ENCODE measurements at places on chromosomes 1 and 21.

DNA sequence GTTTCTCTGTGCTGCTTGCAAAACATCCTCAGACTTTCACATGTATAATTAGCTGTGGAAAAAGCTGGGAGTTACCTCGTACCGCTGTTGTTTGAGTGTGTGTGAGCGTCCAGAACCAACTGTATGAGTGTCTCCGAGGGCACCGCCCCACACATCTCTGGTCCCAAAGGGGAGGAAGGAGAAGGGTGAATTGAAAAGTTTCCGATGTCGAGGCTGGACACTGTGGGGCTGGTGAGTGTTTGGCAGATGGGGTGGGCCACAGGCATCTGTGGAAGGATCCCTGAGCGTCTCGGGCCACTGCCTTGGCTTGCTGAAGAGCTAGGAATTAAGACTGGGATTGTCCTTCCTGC lies 1.2 kb downstream of the ATP2B4 start:
- DNase-seq = peak; percentile 74

- DNase-seq = no peak
These were observed 13.8 kb upstream of the PHLDA3 start for GRCh38 chr1:201482755-201483154.

GRCh38 chr1:243473227-243474135 lies 217.6 kb downstream of the SDCCAG8 start:
- no peak for DNase-seq

DNA sequence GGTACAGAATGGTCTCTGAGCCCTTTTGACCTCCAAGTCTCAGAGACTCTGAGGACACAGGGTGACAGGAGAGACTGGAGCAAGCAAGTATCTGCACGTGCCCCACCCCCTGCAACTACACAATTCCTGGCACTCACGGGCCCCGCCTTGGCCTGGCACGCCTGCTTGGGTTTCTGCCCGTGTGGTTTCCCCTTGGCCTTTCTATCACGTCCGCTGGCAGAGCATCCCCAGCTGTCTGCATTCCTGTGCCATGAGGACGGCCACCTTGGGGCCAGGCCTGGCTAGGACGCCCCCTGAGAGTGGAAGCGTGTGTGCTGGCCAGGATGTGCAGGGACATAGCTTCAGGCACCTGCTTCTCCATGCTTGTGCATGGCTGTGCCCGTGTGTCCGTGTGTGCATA lies 14.3 kb upstream of the EDN2 start:
- DNase-seq = no peak

- no peak for DNase-seq
These were observed 1367.2 kb downstream of the KCNT2 start for GRCh38 chr1:195241066-195241465.

DNA sequence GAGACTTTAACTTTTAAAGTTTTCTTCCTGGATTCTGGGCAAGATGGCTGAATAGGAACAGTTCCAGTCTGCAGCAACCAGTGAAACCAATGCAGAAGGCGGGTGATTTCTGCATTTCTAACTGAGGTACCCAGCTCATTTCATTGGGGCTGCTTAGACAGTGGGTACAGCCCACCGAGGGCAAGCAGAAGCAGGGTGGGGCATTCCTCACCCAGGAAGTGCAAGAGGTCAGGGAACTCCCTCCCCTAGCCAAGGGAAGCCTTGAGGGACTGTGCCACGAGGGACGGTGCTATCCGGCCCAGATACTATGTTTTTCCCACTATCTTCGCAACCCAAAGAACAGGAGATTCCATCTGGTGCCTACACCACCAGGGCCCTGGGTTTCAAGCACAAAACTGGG lies 121.0 kb downstream of the VAV3 start:
- no peak for DNase-seq

- peak; percentile 46 for DNase-seq
These were observed 18.1 kb downstream of the COL6A1 start for GRCh38 chr21:45999581-46000181.

- DNase-seq = no peak
These were observed 81.9 kb downstream of the SIPA1L2 start for GRCh38 chr1:232547938-232548484.

DNA sequence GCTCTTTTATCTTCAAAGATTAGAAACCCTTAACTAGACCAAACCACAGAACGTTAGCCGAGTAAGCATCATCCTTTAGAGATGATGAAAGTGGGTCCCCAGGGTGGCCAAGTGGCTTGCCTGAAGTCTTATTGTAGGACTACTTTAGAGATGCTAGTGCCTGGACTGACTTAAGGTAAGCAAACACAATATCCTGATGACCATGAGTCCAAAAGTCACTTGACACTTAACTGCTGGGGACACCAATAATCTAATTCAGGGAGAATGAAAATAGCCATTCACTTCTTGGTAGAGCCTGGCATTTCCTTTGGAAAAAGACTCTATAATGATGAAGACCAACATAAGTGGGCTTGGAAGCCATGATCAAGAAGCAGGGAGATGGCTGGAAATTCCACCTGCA lies 225.3 kb upstream of the IRF2BP2 start:
- DNase-seq = no peak

- no peak for DNase-seq
These were observed 10.3 kb downstream of the CHAF1B start for GRCh38 chr21:36395353-36396111.

- no peak for DNase-seq
These were observed 524.4 kb downstream of the PTPRC start for GRCh38 chr1:199163267-199163666.

GRCh38 chr1:168466092-168466713 lies 77.6 kb downstream of the XCL2 start:
- peak; percentile 73 for DNase-seq

- DNase-seq = no peak
These were observed 56.7 kb downstream of the PTGS2 start for GRCh38 chr1:186623551-186623950.

DNA sequence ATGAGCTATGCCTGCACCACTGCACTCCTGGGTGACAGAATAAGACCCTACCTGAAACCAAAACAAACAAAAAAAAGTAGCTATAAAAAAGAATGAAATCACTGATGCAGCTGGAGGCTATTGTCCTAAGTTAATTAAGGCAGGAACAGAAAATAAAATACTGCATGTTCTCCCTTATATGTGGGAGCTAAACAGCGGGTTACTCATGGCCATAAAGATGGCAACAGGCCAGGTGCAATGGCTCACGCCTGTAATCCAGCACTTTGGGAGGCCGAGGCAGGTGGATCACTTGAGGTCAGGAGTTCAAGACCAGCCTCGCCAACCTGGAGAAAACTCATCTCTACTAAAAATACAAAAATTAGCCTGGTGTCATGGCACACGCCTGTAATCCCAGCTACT lies 152.7 kb downstream of the PIK3R3 start:
- no peak for DNase-seq

DNA sequence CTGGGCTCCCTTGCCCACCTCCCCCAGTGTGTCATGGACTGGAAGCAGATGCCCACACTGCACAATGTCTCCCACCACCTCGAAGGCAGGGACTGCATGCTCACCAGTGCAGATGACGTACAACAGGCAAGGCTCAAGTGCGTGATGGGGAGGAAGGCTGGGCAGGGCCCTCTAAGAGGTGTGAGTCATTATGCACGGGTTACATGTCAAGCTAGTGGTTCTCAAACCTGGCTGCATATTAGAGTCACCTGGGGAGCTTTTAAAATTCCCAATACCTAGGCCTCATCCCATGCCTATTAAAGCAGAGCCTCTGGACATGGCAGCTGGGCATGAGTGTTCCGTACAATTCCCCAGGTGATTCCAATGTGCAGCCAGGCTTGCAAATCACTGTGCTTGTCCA lies 137.9 kb upstream of the NGF start:
- no peak for DNase-seq

- DNase-seq = no peak
These were observed 55.3 kb upstream of the SAMD13 start for GRCh38 chr1:84246213-84246612.

GRCh38 chr1:98102345-98103030 lies 181.7 kb upstream of the DPYD start:
- DNase-seq = no peak

DNA sequence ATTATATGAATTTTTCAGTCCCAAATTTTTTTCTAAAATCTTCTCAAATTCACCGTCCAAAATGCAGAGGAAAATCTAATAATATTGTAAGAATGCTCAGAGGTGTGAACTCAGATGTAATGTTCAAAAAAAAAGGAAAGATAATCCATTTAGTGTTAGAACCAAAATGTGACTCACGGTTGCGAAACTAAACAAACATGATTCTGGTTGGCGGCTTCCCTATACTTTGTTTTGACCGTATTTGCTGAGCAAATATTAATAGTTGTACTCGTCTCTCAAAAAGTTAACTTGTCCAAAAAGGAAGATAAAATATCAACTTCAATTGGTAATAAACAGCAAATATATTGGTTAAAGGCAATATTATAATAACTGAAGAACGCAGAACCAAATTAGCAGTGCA lies 34.4 kb downstream of the ZSWIM5 start:
- no peak for DNase-seq

DNA sequence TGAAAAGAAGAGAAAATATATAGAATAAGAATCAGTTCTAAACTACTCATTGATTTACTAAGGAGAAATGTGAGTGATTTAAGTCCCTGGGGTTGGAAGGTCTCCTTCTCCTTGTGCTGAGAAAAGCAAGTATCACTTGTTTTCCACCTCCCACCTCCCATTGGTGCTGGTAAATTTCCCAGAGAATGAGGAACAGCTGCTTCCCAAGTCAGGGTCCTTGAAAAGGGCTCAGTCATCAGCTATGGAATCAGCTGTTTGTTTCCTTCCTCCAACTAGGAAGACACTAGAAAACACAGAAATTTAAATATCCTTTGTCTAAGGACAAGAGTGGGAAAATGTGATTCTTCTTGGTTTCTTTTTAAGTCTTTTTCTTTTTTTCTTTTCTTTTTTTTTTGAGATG lies 131.3 kb upstream of the C1orf21 start:
- DNase-seq = no peak

GRCh38 chr21:43721939-43722338 lies 3.0 kb downstream of the PDXK start:
- DNase-seq = no peak

DNA sequence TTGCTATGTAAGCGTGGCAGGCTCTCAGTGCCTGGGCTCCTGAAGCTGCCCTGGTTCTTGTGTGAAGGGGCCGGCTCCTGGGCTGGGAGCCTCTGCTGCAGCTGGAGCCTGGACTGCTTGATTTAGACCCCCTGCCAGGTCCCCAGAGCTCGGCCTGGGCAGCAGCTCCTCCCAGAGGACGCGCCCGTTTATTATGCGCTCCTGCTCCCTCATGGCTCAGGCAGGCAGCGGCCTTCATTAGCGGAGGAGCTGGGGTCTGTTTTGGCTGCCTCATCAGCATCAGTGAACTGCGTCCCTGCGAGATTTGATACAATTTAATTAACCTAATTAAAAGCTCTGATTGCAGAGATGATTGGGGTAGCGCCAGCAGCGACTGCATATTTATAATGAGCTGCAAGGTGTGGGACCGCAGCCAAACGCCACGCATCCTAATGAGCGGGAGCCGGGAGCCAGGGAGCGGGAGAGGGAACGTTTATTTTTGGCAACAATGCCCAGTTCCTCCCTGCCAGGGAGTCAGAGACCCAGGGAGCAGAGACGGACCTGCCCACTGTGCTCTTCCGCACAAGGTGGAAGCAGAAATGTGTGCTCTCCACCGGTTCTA lies 16.6 kb downstream of the UTP11 start:
- no peak for DNase-seq

DNA sequence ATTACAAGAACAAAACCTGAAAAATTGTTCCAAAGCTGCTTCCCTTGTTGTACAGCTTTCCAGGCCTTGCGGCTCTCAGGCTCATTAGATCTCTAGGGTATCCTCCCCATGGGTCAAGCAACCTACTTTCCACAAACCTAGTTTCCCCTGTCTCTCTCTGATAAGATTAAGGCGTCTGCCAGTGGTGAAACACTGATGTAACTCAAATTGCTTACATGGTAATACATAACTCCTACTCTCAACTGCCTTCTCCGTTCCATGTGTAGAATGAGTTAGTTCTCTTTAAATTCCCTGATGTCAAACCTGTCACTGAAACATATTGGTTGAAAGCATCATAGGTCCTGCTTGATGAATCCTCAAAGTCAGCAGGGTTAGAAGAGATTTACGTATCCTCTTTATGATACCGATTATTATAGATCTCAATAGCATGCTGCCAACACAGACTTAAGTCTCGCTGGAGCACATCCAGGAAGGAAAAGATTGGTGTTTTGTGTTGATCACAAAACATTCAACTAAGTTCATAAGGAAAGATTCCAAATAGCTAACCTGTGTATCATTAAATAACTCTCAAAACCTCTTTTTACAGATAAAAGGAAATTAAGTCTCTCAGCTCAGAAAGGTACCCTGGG lies 10.6 kb downstream of the PPP1R15B start:
- no peak for DNase-seq

DNA sequence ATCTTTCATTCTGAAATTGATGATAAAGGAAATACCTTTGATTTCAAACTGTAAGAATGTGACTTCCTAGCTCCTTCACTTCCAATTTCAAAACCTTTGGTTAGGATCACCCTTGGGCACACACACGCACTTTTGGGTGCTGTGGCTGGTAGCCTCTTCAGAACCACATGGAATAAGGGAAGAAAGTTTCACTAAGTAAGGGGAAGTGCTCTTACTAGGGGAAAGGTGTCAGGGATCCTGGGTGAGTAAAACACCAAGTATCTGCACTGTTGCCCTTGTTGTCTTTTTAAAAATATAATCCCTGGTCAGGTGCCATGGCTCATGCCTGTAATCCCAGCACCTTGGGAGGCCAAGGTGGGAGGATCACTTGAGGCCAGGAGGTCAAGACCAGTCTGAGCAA lies 132.4 kb downstream of the SDCCAG8 start:
- no peak for DNase-seq

- DNase-seq = no peak
These were observed 61.3 kb downstream of the SLC19A1 start for GRCh38 chr21:45480701-45481500.

- no peak for DNase-seq
These were observed 23.8 kb downstream of the SERINC2 start for GRCh38 chr1:31436596-31437432.

DNA sequence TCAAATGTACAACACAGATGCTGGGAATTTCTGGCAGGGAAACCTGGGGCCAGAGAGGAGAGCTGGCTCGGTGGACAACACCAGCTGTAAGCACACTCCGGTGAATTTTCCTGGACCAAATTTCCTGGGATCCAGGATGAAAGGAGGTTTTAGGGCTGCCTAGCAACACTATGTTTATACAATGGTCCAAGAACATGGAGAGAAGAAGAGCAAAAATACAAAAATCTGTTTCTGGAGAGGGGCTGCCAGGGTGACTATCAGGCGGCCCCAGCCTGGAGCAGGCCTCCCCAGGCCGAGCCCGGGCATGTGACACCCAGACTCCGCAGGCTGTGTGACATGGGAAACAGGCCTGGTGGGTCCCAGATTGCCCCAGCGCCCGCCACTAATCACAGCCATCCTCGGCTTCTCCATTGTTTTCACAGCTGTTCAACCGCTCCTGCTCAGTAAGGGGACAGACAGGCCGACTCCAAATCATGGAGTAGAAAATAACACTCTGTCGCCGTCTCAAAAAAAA lies 336.0 kb upstream of the NFIA start:
- no peak for DNase-seq

DNA sequence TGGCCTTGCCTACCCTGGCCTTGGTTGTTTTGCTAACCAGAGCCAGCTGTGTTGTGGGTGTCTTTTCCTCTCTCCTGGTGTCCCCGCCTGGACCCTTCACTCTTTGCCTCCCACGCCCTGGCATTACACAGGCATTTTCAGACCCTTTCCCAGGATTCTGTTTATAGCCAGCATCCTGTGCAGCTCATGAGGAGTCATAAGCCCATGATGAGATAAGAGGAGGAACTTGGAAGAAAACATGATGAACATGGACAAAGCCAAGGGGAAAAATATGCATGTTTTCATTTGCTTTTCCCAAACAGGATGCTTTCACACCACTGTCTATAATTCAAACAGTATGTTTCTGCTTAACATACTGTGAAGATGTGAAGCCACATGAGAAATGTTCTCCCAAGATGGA lies 18.7 kb upstream of the WARS2 start:
- no peak for DNase-seq

Measured in activated effector memory CD4-positive, alpha-beta T cell treated with anti-CD3 and anti-CD28 coated beads, Interleukin-2, amount 50 U/mL, for 16 hours (primary cell).